ENCODE measurements at places on chromosomes 5 and 9. TPM values are rescaled to one million over a fixed set of nuclear protein-coding genes. Genes with fewer than 3 reads are reported as not detected.

DNA sequence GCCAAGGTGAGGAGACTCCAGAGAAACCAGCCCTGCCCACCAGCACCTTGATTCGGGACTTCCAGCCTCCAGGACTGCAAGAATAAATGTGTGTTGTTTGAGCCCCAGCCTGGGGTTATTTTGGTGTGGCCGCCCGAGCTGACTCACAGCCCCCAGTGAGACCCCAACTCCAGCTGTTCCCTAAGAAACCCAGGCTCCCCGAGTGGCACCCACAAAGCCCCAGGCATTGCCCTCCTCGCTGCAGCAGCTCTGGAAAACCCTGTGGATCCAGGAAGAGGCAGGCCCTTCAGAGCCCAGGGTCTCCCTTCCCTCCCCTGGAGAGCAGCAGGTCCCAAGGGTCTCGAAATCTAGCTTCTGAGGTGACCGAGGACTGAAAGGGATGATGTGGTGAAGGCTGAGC, 69.2 kb upstream of the PPP1R26 start:
- DNase-seq, result no peak

DNA sequence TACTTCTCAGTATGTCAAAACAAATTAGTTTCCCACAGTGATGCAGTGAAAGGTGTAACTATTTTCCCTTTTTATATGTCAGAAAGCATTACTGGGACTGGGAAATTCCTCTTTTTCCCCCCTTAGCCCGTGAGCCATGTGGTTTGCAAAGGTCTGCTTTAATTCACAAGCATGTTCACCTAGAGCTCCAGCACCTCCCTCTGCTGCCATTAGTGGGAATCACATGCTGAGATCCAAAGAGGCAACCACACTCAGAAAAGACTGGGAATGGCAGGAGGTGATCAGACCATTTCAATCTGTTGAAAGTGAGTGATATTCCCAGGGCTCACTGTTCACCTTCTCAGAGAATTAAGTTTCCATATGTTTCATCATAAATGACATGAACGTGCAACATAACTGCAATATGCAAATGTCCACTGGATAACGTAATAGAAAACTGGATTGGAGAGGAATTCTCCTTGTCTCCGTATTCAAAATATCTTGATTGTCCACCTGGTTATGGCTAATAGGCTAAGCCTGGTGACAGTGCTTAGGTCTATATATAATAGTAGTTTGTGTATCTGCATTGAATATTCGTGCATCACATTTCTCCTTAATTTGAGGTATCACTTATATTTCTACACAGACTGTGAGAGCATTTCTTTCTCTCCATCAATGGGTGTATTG, 703.5 kb upstream of the WWC1 start:
- no peak for DNase-seq

GRCh38 chr5:10552183-10553143, 11.4 kb upstream of the ANKRD33B start:
- DNase-seq, result no peak

DNA sequence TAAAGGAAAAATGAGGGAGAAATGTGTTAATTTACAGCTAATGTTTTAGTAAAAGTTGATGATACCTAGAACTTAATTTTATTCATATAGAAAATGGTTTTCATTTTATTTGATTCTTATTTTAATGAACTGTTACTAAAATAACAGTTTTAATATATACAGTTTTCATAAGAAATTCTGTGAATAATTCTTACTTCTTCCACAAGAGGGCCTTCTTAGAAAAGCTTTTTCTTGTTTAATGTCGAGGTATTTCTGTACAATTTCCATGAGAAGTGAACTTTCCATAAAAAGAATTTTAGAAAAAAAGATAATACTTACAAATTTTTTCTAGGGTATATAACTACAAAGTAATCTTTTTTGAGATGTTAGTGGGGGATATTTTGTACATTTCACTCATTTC, 73.9 kb downstream of the KLF9 start:
- no peak for DNase-seq

DNA sequence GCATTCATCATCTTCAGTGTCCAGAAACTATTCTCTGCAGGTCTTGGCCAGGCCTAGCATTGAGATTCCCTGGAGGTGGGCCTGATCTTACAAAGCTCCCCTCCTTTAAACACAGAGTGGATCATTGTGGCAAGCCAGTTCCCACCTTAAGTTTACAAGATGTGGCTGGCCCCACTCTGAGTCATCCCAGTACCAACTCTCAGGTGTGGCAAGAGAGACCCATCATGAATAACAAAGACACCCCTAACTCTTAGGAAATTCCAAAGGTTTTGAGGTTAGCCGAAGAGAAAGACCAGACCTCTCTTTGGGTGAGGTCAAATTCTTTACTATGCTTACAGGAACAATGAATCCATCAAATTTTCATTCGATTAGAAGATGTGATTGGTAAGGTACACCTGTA, 78.2 kb downstream of the RFK start:
- no peak for DNase-seq

DNA sequence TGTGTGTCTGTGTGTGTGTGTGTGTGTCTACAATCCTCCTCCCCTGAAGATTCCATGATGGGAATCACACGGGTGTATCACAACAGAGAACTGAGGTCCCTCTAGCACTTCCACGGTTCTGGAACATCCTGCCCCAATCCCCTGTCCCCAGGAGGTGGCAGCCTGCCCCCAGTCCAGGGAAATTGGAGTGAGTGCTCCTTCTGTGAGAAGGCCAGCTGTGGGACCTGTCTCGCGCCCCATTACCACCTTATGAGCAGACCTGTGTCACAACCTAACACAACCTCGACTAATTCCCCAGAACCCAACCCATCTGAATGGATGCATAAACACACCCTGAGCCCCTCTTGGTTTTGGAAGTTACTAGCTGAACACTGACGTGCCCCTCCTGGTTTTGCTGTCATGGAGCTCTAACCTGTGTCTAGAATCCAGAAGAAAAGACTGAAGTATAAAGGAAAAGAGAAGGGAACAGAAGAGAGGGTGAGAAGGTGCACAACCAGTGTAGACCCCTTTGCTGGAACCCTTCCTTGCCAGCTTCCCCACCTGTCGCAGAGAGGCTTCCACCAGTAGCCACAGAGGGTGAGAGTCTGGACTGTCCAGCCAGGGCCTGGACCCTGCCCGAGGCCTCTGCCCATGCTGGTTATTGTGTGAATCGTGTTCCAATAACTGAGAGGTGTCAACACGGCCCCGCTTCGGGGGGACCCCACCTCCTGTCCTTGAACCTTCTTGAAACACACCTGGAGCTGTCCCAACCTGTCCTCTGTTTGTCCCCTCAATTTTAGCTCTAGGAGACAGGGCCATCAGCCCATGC, 3.4 kb downstream of the BTNL9 start:
- peak; percentile 32 for DNase-seq

GRCh38 chr5:123285122-123286023, 137.8 kb downstream of the CEP120 start:
- DNase-seq, result no peak

- no peak for DNase-seq
Measured at GRCh38 chr5:90390928-90391327, 18.6 kb downstream of the CETN3 start.

DNA sequence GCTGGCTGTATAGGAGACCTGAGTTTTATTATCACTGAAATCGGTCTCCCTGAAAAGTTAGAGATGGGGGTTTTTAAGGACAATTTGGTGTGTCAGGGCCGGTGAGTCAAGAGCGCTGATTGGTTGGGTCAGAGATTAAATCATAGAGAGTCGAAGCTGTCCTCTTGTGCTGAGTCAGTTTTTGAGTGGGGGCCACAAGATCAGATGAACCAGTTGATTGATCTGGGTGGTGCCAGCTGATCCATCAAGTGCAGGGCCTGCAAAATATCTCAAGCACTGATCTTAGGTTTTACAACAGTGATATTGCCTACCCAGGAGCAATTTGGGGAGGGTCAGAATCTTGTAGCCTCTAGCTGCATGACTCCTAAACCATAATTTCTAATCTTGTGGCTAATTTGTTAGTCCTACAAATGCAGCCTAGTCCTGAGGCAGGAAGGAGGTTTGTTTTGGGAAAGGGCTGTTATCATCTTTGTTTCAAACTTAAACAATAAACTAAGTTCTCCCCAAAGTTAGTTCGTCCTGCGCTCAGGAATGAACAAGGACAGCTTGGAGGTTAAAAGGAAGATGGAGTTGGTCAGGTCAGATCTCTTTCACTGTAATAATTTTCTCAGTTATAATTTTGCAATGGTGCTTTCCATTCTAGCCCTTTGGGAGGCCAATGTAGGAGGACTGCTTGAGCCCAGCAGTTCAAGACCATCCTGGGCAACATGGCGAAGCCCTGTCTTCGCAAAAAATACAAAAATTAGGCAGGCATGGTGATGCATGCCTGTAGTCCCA, 31.6 kb upstream of the RFK start:
- DNase-seq, result no peak

DNA sequence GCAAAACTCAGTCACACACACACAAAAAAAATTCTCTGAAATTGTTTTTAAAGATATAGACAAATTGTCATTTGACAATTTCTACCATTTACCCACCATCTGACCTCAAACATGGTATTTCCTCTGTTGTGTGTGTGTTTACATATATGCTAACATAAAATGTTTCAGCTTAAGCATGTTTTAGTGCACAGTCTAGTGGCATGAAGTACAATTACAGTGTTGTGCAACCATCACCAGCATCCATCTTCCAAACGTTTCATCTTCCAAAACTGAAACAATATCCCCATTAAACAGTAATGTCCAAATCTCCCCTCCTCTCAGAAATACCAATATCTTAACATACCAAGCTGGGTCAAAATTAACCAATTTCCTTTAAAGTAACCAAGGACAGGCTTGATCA, 65.2 kb downstream of the MYO10 start:
- DNase-seq, result no peak

DNA sequence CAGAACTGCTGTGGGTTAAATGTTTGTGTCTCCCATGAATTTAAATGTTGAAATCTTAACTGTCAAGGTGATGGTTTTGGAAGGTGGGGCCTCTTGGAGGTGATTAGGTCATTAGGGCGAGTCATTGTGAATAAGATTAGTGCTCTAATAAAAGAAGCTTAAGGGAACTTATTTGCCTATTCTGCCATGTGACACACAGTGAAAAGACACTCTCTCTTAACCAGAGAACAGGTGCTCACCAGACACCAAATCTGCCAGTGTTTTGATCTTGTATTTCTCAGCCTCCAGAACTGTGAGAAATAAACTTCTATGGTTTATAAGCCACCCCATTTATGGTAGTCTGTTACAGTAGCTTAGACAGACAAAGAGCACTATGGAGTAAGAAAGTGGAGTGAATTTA, 117.9 kb upstream of the SV2C start:
- no peak for DNase-seq

- no peak for DNase-seq
Measured at GRCh38 chr9:20994486-20994885, 37.0 kb downstream of the HACD4 start.

DNA sequence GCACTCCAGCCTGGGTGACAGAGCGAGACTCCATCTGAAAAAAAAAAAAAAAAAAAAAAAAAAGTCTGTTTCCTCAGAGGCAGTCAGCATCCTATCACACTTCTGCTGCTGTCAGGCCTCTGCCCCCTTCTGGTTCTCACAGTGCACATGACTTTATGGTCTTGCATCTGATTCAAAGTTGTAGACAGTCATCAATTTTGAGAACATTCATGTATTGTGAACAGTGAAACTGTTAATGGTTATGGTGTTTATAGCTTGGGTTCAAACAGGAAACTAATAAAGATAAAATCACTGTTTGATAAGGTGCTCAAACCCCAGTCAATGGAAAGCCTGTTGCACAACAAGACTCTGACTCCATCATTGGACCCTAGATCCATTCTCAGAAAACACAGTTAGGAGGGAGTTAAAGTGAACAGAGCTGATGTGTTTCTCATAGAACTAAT, 61.4 kb downstream of the FOXD1 start:
- no peak for DNase-seq

Gene CCDC192
- not detected for total RNA-seq

Gene CMYA5
- total RNA-seq, result 0.39 TPM

Gene SPIN1
- total RNA-seq, result 121 TPM

Gene SLC46A2
- total RNA-seq, result not detected

Gene PPP6C
- total RNA-seq, result 37.9 TPM

Gene PDE8B
- 2.5 TPM for total RNA-seq

Gene IER5L
- total RNA-seq, result 60.8 TPM

Gene NR2F1-AS1
- total RNA-seq, result 40.9 TPM

All from osteocyte (in vitro differentiated cells).